ENCODE measurements at places on chromosomes 6 and 20.

- peak; percentile 50 for DNase-seq
Observed at GRCh38 chr20:54134445-54135220, 39.2 kb downstream of the CYP24A1 start.

GRCh38 chr20:33569802-33570391 is 80.0 kb downstream of the CBFA2T2 start:
- DNase-seq = no peak

DNA sequence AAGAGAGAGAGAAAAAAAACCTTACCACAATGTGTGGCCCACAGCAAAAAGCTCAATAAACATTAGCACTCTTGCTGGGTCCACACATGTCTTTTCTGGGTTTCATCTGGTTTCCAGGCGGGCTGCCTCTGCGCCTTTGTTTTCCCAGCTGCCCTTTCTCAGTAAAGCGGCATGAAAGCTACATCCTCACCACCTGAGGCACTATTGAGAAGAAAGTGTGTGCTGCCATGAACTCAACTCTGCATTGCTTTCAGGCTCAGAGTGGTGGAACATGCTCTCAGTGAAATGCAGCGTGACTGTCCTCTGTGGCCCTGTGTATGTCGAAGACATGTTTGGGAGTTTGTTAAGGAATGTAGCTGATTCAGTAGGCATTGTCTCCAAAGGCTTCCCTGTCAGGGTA is 102.3 kb downstream of the LYRM2 start:
- DNase-seq = peak; percentile 37

DNA sequence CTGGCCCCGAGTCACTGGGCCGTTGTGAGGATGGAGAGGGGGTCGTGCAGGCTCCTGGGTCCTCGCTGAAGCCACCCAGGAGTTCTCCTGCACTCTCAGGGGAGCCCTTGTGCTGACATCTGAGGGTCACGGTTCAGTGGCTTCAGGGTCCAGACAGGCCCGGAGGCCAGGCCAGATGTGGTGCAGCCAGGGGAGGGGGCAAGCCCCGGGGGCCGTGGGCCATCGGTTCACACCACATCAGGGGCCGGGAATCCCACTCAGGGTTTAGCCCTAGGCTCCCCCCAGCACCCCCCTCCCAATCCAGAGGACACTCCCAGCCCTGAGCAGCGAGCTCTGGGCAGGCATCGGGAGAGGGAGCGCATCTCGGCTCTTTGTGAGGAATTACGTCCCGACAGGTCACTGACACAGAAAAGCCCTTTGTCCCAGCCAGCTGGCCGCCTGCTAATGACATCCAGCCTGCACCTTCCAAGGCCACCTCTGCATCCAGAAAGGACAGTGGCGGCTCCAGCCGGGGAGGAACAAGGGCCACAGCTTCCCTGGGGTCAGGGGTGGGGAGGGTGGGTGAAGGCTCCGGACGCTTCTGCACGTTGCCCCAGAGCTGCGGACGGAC is 6.4 kb upstream of the CHRNA4 start:
- no peak for DNase-seq

- DNase-seq = peak; percentile 73
Observed at GRCh38 chr6:150894935-150895552, 29.5 kb downstream of the MTHFD1L start.

GRCh38 chr6:36318690-36319435 is 17.8 kb downstream of the BNIP5 start:
- DNase-seq = no peak

GRCh38 chr20:47380481-47380880 is 24.0 kb upstream of the ZMYND8 start:
- no peak for DNase-seq

GRCh38 chr20:11654766-11655165 is 262.9 kb upstream of the BTBD3 start:
- DNase-seq = no peak

DNA sequence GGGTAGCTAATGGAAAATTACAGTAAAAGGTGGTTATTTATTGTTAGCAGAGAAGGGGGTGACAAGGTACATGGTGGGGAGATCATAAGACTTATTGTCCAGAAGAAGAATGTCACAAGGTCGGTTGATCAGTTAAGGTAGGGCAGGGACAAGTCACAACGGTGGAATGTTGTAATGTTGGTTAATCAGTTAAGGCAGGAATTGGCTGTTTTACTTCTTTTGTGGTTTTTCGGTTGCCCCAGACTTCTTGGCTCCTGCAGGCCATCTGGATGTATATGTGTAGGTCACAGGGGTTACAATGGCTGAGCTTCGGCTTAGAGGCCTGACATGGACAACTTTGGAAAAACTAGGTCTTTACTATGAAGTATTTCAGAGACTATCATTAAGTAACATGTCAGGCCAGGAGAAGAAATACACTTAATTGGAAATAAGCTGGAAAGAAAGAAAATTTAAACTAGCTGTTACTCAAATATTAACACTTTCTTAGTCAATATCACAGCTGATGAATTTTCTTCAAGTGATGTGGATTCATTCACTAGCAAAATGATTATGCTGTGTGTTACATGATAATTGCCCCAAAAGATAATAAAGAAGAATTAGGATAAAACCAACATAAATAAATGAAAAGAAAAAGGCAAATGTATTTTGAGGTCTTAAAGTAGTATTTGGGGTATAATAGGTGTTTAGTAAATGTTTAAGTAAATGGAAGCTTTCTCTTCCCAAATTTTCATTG is 4.4 kb downstream of the AIG1 start:
- DNase-seq = peak; percentile 5

- DNase-seq = no peak
Observed at GRCh38 chr20:56004611-56005388, 519 bp downstream of the CBLN4 start.

DNA sequence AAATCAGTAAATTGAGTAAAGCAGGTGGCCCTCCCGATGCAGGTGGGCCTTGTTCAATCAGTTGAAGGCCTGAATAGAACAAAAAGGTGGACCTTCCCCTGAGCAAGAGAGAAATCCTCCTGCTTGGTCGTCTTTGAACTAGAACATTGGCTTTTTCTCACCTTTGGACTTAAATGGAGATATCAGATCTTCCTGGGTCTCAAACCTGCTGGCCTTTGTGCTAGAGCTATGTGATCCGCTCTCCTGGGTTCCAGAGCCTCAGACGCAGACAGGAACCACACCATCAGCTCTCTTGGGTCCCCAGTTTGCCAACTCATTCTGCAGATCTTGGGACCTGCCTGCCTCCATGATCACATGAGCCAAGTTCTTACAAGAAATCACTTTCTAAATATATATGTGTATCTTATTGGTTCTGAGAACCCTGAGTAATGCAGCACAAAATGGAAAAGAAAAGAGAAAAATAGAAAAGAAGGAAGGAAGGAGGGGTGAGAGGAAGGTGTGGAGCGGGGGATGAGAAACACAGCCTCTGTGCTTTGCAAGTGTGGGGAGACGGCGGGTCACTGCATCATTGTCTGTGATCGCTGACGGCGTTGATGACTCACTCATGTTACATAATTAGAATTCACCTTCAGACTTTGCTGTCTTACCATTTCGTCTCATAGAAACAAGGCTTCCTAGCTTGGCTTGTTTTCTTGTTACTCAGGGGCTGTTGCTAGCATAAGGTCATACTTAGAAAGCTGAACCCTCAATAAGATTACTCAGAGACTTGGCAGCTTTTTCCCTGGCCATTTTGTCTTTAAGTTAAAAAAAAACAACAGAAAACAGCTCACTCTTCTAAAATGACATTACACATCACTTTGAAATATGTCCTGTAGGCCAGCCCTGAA is 85.7 kb upstream of the NEDD9 start:
- DNase-seq = peak; percentile 95

DNA sequence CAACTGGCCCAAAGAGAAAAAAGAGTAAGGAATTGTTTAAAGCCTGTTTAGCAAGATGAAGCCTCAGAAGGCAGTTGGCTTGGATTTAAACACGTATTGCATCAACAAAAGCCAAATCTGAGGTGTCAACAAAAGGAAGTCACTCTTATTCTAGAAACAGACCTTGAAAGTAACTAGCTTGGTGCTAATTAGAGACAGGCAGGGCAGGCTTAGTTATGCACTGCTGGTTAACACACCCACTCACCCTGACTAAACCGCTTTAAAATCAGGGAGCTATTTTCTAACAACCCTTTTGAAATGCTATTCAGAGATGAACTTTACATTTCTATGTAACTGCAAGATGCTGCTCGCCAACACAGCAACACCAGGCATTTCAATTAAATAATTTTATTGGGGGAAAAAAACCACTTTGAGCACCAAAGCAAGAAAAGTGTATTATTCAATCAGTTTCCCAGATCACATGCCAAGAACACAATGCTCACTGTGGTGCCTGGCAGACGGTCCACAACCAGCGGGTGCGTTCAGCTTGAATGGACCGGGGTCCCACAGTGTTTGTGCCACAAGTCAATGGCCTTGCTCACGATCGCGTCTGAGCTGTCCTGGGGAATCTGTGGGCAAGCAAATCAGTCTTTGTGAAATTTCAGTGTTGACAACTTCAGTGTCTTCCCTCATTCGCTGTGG is 23.6 kb downstream of the TBC1D7 start:
- no peak for DNase-seq

DNA sequence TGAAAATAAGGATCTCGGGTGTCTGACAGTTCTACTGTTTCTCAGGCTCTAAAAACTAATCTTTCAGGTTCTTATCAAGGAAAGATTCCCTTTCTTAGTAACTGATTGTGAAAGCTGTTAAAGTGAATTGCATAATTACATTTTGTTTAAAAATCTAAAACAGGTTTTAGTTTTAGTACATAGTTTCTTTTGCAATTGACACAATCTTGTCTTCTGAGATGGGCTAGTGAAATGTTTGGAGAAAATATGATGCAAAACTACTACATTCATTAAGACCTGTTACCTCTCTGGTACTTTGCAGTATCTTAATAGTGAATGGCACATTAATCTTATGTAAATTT is 298.4 kb downstream of the UTRN start:
- no peak for DNase-seq

DNA sequence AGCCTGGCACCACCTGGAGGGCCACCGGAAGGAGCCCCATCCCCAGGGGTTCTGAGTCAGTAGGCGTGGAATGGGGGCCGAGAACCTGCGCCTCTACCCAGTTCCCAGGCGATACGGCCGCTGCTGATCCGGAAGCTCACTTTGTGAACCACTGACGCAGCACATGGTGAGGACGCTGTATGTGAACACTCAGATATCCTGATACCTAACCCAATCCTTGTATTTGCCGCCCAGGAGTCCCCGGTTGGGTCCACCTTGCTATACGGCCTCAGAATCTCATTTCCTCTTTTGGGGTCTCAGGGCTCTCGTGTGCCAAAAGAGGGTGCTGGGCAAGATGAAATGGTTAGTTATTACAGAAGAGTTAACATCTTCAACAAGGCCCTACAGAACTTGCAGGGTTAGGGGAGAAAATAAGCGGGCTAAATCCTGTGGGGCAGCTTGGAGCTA is 604 bp upstream of the RAB5IF start:
- no peak for DNase-seq
